ENCODE measurements at places on chromosomes 11 and 22.

DNA sequence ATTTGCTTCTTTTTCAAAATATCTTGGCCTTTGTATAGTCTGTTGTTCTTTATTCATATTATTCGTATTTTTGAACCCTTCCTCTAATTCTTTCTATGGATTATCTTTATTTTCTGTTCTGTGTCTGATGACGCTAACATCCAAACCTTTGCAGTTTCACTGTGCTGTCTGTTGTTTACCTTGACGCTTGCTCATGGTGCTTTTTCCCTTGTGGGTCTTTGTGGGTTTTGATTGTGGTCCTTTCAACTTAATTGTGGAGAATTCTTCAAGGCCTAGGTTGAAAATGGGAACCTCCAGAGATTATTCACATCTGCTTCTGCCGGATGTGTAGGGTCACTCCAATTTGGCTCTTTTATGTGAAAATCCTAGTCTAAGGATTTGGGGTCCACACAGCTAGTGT lies 34.6 kb downstream of the PARVG start:
- no peak for DNase-seq

DNA sequence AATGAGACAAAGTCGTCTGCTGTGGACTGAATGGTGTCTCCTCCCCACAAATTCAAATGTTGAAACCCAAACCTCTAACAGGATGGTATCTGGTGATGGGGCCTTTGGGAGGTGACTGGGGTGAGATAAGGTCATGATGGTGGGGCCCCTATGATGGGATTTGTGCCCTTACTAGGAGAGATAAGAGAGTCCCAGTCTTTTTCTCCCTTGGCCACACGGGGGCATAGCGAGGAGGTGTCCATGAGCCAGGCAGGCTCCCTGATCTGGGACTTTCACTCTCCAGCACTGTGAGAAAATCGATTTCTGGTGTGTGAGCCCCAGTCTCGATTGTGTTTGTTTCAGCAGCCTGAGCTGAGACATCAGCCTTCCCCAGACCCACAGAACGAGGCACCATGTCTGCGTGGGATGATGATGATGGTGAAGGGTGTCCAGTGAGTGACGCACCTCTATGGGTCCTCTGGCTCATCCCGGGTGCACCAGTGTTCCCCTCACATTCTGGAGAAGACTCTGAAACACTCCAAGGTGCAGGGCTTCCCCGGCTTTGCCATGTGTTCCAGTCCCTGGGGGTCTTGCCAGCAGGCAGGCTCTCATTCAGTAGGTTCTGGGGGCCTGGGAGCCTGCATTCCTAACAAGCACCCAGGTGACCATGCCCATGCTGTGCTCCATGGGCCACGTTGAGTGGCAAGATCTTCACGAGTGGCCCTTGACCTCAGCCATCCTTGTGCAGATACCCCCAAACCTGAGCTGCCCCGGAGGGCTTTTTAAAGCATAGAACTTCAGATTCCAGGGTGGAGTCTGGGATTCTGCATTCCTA lies 363.0 kb downstream of the CTTN start:
- no peak for DNase-seq

DNA sequence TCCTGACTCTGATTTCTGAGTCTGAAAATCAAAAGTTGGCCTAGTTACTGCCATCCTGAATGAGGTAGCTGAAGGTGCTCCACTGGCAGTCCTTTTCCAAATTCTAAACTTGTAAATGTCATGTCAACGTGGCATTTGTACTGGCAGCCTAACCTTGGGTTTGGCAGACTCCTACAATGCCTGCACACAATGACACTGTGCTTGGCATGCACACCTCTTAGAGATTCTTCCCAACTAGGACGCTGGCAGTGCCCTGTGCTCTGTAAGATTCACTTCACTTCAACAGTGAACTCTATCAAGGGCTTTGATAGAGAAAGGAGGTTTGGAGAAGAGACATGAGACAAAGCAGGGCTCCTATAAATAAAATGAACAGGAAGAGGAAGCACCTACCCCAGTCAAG lies 21.9 kb upstream of the PPP2R1B start:
- DNase-seq, result no peak

DNA sequence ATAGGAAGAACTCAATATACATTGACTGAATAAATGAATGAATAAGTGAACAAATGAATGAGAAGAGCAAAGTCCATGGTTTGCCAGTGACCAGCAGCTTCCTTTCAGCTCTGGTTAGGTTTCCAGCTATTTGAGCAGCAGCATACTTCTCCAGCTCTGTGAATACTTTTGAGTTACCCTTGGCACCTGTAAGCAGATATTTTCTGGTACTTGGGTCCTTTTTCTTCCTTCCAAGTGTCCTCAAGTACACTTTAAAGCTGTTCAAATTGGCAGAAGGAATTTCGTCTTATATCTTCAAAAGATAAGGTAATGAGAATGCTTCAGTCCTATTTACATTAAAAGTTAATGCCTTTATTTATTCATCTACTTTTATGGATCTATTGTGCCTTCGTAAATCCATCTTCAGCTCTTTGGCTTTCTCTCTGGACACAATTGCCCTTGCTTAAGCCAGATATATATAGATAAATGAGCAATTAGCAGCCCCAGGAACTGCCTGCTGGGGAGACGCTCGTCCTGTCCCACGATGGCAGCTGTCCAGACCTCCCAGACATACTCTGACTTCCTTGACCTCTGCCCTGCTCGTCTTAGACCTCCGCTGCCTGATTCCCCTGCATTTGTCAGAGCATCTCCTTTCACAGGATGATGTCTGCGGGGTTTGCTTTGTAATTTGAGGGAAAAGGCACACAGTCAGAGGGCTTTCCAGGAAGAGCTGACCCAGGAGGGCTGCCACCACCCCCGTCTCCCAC lies 926.3 kb downstream of the OPCML start:
- no peak for DNase-seq

DNA sequence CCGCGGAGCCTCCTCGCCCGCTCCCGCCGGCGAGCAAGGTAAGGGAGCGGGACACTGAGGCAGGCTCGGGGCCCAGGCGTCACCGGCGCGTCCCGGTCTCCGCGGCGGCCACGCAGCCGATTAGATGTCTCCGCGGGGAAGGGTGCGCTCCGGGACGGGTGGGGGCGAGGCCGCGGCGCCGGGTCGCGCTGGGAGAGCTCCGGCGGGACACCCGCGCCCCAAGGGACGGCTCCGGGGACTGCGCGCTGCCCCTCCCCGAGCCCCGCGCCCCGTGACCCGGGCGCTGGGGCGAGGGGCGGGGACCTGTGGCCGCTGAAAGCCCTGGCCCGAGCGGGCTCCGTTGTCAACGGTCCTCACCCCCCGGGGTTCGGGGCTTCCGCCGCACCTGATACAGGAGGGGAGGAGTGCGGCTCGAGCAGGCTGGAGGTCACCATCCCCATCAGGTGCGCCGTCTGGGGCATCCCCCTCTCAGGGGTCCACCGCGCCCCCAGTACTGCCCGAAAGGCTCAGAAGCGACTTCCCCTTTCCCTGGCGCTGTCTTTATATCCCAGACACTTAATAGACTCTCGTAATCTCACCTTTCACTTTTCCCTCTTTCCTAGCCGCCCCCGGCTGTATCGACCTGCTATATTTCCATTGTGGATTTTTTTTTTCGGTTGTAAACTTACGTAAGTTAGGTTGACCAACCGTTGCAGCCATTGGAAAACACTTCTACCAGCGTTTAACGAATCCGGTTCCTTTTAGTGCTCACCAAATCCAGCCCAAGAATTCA lies 573 bp downstream of the PPFIA1 start:
- no peak for DNase-seq

DNA sequence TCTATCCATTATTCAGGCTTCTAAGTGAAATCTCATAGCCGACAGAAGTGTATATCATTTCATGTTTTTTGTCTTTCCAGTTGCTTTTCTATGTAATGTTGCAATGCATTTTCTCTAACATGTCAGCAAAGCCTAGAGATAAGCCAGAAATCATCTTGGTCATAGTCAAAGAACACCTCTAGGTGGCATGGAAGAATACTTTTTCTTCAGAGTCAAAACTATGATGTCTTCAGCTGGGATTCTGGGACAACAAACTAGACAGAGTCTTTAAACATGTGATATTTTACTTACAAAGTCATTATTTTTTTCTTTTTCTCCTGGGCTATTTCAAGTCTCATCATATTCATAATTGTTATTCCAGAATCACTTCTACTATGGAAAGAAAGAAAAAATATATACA lies 4.4 kb downstream of the GAS2 start:
- DNase-seq, result no peak

DNA sequence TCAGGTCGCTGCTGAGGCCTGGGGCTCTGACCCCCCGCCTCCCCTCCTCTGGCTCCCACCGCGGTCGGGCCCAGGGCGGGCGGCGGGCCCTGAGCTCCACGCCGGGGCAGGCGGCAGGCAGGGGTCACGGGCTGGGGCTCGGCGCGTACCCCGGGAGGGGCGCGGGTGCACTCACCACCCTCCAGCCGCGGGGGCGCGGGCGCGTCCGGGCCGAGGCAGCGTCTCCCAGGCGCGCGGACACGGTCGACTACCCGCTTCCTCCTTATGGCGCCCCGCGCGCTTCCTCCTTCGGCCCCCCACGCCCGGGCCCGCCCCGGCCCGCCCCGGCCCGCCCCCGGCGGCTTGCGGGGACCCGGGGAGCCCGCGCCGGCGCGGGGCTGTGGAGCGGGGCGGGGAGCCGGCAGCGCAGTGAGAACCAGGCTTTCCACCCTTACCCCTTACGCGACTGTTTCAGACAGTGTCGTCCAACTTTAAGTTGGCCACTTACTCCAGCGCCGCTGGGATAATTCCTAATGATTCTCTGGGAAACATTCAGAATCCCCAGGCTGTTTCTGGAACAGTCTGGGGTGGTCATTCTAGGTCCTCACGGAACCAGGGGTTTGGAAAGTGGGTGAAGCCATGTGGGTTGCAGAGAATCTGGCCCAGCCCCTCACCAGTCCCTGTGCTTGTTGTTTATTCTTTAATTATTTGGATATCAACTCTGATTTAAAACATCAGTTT lies at the start of gene BID:
Gene BID (minus strand): TSS at position 264 of the 720 bp plus-strand sequence. CDS start 24,353 bp downstream, outside the sequence.
- no peak for DNase-seq

DNA sequence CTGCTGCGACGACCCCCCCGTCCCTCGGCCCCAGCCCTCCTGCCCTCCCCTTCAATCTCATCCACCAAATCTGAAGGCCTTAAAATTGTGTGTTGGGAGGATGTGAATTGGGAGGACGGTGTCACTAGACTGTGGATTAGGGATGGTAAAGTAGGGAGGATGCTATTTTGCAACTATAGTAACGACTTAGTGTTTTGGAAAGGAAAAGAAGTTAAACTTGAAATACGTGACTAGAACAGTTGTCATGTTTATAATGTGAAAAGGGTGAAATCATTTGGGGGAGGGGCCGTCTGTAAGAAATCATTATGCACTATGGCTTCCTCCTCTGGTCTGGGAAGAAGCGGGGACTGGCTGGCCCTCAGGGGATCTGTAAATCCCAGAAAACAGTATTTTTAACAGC lies 43.4 kb upstream of the NNMT start:
- no peak for DNase-seq

DNA sequence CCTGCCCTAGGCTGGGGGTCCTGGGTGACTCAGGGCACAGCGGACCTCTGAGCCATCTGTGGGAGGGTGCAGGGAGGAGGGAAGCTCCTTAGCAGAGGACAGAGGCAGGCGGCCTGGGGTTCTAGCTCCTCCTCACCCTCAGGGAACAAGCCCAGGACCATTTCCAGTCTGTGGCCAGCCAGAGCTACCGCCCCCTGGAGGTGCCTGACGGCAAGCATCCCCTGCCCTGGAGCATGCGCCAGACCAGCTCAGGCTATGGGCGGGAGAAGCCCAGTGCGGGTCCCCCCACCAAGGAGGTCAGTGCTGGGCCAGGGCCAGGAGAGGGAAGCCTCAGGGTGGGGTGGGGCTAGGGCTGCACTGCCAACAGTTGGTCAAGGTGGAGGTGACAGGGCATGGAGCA lies 26.0 kb upstream of the LRRC10B start:
- DNase-seq, result no peak

DNA sequence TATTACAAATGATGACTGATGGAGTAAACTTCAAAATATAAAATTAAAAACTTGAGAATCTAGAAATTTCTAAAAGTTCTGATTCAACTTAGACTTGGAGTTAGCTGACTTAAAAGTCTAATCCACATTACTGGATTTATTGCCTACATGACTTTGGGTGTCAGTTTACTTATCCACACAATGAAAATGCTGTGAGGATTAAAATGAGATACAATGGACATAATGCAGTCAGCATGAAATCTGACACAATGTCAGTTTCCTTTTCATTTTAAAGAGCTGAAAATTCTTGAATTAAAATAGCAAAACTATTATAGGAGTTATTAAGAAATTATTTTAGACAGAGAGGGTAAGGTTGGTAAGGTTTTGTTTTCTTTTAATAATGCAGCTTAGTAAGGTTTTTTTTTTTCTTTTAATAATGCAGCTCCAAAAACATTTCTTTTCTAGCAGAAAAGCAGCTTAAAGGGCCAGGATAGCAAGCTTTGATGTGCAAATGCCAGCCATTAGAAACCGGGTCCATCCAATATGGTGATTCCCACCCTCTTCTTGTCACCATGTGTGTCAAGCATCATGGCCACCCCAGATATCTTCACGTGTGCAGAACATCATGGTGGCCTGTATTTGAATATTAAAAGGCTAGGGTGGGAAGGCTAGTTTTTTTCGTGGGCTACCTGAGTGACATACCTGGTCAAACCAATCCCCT lies 18.9 kb downstream of the APIP start:
- no peak for DNase-seq

GRCh38 chr11:15957234-15957633 lies 399.1 kb downstream of the SOX6 start:
- no peak for DNase-seq

- DNase-seq, result no peak
Measured at GRCh38 chr22:50016988-50017700, 4.6 kb upstream of the IL17REL start.

GRCh38 chr11:12496181-12497025 lies 119.0 kb downstream of the PARVA start:
- DNase-seq, result no peak

- no peak for DNase-seq
Measured at GRCh38 chr11:70020336-70021214, 57.5 kb upstream of the ANO1 start.

- no peak for DNase-seq
Measured at GRCh38 chr22:49218142-49218541, 609.5 kb downstream of the BRD1 start.

DNA sequence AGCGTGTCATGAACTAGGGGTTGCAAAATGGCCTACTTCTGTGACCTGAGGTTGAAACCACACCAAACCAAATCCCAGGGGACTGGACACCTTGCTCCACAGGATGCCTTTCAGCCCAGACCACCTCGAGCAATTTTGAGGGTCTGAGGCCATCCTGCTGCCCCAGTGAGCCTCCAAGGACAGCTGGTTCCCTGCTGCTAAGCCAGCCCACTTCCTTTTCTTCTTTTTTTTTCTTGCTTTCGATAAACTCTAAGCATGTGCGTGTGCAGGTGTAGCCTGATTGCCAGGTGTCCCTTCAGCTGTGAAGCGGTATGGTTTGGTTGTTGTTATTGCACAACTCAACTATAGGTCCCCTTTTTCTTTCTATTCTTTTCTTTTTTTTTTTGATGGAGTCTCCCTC lies 2.7 kb downstream of the CRYBB1 start:
- no peak for DNase-seq
